IPS DF 6.9 (cell line): ENCODE measurements at places on chromosomes 3 and 15.
A peak's percentile ranks its signal among the peaks of the same experiment; 100 is the strongest.

DNA sequence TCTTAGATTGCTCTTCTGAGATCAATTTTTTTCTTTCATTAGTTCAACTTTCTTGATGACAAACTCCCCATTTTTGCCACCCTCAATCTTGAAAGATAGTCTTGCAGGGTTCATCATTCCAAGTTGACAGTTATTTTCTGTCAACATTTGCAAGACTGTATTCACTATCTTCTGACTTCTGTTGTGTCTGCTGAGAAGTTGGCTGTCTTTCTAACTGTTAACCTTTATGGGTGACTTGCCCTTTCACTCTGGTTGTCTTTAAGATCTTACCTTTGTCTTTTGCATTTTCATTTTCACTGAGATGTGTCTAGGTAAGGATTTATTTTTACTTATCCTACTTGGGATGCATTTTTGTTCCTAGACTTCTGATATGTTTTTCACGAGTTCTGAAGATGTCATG lies 14.6 kb upstream of the PIGZ start:
- no peak for DNase-seq

DNA sequence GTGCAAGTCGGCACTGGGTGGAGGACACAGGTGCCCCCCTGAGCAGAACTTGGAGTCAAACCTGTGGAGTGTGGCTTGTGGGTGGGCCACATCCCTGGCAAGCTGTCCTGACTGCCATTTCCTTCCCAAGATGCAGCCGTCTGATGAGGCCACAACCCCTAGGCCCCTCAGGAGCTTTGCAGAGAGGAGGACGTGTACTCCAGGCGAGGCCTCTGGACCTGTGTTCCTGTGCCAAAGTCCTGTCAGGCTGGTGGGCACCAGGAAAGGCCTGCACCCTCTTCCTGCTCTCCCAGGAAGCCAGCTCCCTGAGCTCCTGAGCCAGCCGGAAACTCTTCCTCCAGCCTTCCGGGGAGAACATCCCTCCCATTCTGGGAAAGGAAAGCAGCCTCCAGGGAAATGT lies 48.5 kb downstream of the CMTM6 start:
- no peak for DNase-seq

DNA sequence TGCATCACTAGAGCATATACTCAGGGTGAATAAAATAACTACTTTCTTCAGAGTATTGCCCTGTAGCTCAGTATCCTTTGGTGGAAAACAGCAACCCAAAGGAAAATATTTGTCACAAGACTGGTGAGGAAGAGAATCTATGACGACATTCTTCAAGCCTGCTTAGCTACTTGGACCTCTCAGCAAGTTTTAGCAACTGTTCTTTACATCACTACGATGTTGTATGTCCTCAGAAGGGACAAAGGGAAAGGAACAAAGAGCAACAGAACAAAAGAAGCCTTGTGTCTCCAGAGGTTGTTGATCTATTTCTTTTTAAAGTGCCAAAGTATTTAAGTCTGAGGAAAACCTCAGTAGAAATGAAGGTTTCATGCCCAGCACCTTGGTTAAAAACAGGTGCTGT lies 746.7 kb downstream of the NAALADL2 start:
- DNase-seq, result no peak

- no peak for DNase-seq
Observed at GRCh38 chr15:57969355-57969754, 96.2 kb downstream of the ALDH1A2 start.

- DNase-seq, result no peak
Observed at GRCh38 chr3:45979378-45979777, 16.2 kb downstream of the FYCO1 start.

GRCh38 chr3:107208100-107208499 lies 169.1 kb upstream of the CCDC54 start:
- no peak for DNase-seq

DNA sequence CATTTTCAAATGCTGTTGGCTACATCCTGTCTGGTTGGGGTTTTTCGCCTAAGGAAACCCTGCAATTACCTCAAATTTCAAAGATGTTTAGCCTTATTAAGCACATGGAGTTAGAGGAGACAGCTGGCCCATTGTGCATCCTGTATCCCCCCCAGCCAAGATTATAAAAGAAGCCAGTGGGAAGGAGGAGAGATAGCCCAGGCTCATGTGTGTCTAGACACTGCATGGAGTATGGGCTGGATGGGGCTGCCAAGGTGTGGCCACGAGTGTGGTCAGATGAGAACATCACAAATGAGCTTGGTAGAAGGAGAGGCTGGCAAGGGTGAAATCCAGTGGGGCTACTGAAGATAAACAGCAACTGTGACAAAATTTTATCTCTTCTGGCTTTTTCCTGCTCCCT lies 270.0 kb upstream of the TBC1D5 start:
- DNase-seq, result no peak

- no peak for DNase-seq
Observed at GRCh38 chr3:131840156-131840797, 194.5 kb downstream of the CPNE4 start.

- peak; percentile 25 for DNase-seq
Observed at GRCh38 chr3:114902691-114903101, 244.4 kb downstream of the ZBTB20 start.

DNA sequence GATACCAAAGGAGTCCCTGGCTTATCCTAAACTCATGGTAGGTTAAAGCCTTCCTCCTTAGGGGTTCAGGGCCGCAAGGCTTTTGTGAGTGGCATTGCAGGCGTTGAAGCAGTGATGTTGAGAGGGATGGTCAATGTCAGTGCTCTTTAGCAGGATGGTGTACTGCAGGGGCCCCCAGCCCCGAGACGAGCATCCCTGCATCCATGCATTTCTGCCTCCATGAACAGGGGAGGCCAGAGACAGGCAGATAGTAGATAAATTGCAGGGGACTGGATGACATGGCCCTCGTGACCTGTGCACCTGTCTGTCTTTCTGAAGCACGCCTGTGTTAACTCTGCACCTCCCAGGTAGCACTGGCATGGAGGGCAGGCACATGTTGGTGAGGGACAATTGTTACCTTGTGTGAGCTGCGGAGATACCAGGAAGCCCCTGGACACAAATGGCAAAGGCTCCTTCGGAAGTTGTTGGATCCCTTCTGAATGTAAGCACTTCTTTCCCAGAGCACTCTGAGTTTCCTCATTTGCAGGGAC lies 133.5 kb downstream of the SNRPN start:
- DNase-seq, result no peak

- no peak for DNase-seq
Observed at GRCh38 chr3:159800434-159801155, 188.0 kb upstream of the IL12A start.

DNA sequence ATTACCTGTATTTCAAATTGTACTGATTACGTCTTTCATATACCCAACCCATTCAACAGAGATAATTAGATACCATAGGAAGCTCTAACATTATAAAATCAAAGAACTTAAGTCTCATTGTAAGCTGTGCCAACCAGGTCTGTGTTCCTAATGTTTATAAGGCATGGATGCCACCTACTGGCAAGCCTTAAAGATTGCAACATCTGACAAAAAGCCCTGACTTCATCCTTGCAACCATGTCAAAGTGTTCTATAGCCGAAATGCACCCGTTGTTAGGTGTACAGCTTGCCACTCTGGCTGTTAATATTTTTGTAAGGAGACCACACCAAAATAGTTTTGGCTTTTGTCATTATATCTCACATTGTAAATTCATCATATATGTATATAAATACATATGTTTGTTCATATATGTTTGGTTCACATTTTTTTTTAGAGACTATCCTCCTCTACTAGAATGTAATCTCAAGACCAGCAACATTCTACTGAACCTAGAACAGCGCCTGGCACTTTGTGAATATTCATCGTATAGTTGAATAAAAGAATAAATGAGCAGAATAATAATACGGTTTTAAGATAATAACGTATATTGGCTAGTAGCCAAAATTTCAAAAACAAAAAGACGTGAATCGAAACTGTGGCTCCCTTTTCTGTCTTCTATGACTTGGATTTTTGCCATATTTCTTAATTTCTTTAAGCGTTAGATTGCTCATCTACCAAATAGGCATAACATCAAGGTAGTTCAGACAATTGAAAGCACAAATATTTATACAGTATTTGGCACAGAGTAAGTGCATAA lies 258.1 kb downstream of the TBL1XR1 start:
- DNase-seq, result no peak

GRCh38 chr15:44193651-44194322 lies 1.3 kb downstream of the FRMD5 start:
- no peak for DNase-seq

DNA sequence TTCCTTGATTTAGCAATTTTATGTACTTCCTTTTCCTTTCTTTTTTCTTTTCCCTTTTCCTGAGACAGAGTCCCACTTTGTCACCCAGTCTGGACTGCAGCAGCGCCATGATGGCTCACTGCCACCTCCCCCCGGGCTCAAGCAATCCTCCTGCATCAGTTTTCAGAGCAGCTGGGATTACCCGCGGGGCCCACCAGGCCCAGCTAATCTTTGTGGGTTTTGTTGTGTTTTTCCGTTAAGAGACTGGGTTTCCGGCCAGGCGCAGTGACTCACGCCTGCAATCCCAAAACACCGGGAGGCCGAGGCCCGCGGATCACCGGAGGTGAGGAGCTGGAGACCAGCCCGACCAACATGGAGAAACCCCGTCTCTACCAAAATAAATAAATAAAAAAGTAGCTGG lies 17.7 kb downstream of the GOLGA8S start:
- no peak for DNase-seq

- no peak for DNase-seq
Observed at GRCh38 chr3:161905520-161906132, 409.0 kb downstream of the OTOL1 start.

DNA sequence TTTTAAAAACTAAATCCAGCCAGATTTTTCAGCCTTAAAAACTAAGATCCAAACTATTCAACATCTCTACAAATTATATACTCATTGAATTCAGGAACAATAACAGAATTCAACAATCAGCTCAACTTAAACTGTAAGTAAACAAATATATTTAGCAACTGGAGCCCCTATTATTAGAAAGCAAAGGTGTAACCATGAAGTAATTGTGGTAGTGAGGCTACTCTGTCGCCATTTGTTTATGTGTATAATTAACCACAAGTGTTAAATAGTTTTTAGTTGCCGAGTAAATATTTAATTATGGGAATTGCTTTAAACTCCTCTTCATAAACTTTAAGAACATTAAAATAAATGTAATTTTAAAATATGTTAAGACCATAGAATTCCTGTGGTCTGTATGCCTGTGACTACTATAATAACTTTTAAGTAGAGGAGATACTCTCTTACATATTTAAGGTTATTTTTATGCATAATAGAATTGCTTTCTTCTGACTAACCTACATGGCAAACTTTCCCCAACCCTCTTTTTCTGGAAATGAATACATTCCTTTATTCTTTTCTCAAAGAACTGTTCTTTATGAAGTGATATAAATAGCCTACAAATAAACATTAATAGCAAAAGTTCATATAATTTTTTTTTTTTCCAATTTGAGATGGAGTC lies 51.2 kb downstream of the MFN1 start:
- no peak for DNase-seq

- peak; percentile 27 for DNase-seq
Observed at GRCh38 chr15:60179786-60180391, 175.8 kb downstream of the FOXB1 start.

- DNase-seq, result no peak
Observed at GRCh38 chr3:118180853-118181252, 853.8 kb downstream of the IGSF11 start.

- no peak for DNase-seq
Observed at GRCh38 chr3:124246376-124246775, 254.5 kb upstream of the ROPN1 start.

DNA sequence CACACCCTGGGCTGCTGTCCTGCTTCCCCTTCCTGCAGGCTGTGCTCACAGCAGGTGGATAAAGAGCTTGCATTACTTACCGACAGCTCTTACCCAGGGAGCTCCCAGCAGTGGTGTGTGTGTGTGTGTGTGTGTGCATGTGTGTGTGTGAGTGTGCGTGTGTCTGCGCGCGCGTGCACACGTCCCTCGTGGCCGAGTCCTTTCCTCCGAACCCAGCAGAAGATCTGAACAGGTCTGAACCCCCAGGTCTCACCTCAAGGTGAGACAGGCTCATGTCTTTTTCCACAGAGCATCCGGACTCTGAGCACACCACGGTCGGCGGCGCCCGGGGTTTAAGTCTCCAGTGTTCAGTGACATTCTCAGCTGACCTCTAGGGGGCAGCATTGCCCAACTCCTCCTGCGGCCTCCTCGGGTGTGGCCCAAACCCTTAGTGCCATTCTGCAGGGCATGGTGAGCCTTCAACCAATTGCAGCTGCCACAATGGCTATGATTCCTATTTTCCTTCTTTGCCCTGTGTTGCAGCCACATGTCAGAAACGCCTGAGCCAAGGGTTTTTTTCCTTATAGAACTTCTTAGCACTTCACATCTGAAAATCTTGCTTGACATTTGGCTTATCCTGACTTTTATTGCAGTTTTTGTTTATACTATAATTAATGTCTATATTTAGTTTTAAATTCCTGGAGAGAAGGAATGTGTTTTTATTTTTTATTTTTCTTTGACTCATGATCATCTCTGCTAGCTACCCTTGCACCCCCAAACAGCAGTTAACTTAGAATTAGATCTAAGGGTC lies 64.1 kb upstream of the KLHL25 start:
- DNase-seq, result peak; percentile 55

DNA sequence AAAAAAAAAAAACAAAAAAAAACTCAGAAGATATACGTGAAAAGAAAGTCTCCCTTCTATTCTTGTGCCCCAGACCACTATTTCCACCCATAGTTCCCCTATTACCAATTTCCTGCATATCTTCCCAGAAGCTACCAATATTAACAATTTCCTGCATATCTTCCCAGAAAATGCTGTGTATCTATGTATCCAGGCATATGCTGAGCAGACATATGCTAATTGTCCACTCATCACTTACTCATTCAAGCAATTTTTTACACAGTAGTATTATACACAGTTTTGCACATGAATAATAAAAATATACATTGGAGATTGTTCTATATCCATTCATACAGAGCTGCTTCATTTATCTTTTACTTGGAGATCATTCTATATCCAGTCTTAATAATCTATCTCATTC lies 12.6 kb upstream of the SLMAP start:
- no peak for DNase-seq
